Occipital lobe (tissue), 3 donors: ENCODE measurements at places on chromosomes 11 and 22.
A peak's percentile ranks its signal among the peaks of the same experiment; 100 is the strongest.

DNA sequence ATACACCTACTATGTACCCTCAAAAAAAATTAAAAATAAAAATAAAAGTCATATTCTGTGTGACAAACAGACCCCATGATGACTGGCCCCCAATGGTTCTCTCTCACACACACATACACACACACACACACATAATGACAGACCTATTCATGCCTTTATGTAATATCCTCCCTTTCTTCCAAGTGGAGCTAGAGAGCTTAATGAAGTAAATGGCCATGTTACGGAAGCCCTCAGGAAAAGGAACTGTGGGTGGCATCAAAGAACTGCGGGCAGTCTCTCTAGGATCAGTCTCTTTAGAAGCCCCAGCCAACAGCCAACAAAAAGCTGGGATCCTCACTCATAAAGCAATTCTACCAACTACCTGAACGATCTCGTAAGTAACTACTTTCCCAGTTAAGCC lies 125.5 kb downstream of the SIK3 start:
- no peak for DNase-seq

GRCh38 chr11:125625225-125625629 lies 264 bp downstream of the CHEK1 start:
- no peak for DNase-seq

GRCh38 chr11:109704432-109704831 lies 282.4 kb downstream of the C11orf87 start:
- DNase-seq, result no peak

GRCh38 chr11:102552020-102552419 lies 21.5 kb upstream of the MMP7 start:
- DNase-seq, result no peak

DNA sequence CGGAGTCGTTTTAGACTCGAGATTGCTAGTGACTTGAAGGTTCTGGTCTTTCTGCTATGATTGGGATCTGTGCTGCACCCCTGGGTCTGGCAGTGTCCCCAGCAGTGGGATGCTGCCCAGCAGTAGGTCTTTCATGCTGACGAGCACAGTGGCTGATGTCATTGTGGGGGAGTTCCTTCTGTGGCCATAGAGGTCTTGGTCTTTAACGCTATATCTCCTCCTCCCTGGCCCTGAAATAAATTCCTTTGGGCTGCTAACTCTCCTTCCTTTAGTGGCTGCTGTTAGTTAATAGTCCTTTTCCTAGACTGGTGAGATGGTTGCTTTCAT lies 136.3 kb downstream of the TEAD1 start:
- no peak for DNase-seq

DNA sequence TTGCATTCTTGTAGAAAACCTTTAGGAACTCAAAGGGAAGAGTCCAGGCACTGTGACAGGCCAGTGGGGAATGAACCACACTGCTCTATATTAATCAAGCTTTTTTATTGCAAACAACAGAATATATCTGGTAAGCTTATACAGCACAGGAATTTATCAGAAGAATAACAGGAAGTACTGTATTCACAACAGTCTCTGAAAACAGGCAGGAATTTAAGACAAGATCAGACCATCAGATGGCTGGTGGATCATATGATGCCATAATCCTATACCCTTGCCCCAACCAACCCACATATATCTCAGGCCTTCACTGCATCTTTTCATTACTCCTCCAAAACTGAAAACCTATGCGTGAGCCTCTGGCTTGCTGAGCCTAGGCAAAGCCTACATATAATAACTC lies 1.0 kb upstream of the HTATIP2 start:
- no peak for DNase-seq

GRCh38 chr11:121443688-121444275 lies 8.3 kb upstream of the SORL1 start:
- DNase-seq, result no peak

- DNase-seq, result no peak
These were observed 207.5 kb downstream of the TBC1D22A start for GRCh38 chr22:46969961-46970360.

- no peak for DNase-seq
These were observed 97.3 kb downstream of the GALNT18 start for GRCh38 chr11:11524436-11525061.

DNA sequence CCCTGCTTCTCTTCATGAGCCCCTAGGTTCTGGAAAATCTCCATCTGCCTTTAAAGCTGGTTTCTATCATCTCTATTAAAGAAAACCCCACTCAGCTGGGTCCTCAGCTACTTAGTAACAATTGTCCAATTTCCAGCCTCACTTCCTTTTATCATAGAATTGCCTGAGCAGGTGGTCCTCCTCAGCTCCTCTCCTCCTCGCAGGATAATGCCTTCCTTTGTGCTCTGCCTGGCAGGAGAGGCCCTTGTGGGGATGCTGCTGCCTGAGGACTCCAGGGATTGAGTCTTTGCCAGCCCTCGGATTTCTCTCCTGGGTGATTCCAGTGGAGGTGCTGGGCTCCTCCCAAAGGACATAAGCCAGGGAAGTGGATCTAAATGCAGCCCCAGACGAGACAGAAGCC lies 448.3 kb downstream of the INSC start:
- DNase-seq, result no peak

DNA sequence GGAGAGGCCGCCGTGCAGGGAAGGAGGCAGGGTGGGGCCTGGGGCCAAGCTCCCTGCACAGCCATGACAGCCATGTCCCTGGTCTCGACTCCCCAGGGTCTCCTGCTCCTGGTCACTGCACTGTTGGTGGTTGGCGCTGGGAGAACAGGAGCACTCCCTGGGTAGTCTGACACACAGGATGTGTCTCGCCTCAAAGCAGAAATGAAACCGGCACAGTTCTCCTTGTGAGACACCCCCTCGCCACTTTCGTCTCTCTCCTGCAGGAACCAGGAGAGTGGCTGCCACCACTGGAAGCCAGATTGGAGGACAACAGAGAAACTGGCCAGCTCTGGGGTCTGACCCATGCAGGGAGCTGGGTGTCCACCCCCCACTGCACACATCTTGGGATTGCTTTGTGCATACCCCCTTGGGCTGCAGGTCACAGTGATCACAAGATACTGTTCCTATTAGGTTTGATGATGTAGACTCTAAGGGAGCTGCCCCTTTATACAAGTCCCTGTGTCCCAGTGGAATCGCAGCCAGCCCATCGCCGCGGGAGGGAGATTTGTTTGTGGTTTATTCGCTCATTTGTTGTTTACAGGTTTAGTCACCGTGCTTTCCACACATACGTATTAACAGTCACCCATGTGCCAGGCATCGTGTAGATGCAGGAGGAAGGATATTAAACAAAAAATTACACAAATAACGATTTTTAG lies 27.0 kb upstream of the YWHAH start:
- peak; percentile 35 for DNase-seq
